T1000 (cell line): ENCODE measurements at places on chromosomes 11 and 22.
A peak's percentile ranks its signal among the peaks of the same experiment; 100 is the strongest.

DNA sequence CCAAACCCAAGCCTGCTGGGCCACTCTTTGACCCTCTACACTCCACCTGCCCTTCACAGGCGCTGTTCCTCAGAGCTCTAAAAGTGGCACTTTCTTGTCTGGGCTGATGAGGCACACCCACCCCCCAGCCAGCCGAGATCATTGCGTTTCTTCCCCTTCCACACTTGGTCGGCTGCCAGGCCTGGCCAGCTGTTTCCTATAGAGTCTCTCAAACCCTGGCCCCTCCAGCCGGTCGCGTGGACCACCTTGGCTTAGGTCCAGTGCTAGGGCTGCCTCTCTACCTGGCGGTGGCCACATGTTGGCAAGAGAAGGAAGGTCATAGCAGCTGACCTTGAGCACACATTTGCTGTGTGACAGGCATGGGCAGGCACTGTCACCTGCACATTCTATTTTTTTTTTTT is 60.6 kb downstream of the PPP6R2 start:
- no peak for DNase-seq

DNA sequence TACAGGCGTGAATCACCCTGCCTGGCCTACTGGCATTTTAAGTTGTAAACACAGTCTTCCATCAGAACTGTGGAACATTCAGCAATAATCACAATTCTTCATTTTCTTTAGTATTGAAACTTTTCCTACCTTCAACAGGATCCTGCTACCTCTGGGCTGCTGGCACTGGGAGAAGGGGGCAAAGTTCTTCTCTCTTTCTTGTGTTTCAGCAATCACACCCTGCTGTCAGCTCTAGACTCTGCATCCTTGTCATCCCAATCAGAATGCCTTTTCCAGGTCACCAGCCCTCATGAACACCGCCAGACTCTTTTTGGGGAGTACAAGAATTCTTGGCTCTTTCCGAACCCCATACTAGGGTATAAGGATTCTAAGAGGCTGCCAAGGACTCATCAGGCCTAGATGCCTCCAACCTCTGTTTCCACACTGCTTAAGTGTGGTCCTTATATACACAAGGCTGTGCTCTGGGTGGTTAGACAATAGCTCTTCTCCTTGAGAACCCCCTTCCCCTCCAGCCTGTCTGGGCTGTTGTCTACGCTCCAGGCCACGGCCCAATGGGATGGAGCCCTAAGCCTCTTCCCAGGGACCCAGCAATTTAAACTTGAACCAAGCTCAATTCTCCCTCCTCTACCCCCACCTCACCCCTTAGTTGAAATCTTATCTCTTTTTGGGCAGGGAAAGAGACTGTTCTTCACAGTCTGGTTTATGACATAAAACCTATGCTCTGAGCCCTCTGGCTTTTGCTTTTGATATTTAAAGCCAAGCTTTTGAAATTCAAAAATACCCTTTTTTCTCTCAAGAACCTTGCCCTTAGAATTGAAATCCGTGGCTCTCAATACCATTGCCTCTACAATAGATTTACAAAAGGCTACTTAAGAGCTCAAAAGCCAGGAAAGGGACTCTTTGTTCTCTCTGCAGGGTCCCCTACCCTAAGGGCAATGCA is 327.4 kb downstream of the BUD13 start:
- no peak for DNase-seq

DNA sequence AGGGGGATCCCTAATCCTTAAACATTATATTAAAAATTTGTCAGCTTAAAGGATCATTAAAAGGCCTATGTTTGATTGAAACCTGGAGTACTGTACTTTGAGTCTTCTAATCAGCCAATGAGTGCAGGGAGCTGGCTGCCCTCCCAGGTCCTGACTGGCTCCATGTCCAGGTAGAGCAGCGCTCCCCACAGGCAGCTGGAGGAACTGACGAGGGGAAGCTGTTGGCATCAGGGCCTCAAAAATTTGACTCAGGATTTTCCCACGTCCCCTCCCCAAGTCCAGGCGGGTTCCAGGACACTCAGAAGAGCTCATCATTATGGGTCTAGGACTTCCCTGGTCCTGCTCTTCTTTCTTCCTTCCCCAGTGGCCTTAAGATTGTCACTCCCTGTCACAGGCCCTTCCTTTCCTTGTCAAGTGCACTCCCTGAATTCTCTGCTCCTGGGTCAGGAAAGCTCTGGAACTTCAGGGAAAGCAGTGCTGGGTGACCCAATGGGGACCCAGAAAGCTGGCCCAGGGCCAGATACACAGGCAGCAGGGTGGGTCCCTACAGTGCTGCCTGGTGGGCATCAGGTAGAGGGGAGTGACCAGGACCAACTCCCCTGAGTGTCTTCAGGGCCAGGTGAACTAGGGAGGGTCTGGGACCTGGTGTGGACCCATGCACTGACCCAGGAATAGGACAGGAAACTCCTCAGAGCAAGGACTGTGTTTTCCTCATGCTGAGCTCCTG is 65.5 kb downstream of the GGTLC2 start:
- DNase-seq, result no peak

- no peak for DNase-seq
Measured at GRCh38 chr11:46240371-46240770, 37.1 kb upstream of the CREB3L1 start.

- no peak for DNase-seq
Measured at GRCh38 chr11:16800382-16800781, 61.9 kb downstream of the C11orf58 start.

- DNase-seq, result no peak
Measured at GRCh38 chr22:44387486-44387885, 74.7 kb upstream of the SHISAL1 start.

GRCh38 chr22:48711669-48712068 is 1116.0 kb downstream of the BRD1 start:
- DNase-seq, result no peak

- peak; percentile 1 for DNase-seq
Measured at GRCh38 chr11:33475993-33476392, 218.8 kb downstream of the HIPK3 start.

DNA sequence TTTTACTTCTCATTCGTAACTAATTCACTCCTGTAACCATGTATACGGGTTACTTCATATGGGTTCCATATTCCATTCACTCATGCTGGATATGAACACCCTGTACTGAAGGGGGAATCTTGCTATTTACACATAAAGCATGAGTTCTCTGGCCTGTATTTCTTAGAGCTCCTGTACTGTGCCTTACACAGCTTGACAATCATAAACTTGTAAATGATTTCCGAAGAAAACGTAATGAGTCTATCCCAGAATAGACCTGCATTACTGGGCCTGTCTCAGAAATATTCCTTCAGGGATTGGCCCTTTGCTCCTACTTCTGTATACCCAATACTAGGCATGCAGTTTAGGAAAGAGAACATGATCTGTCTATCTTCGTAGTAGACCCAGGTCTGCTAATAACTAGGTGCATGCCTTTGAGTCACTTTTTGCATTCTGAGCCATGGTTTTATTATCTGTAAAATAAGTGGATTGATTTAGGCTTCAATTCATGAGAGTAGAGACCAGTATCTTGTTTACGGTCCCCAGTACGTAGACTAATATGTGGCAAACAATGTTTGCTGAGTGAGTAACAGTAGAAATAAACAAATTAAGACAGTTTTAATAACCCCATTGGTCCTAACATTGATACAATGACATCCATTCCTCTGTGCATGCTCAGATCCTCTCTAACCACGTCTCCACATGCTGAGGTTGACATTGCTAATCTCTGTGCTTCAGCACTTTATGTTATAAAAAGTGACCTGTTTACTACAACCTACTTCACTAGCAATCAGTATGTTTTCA is 1.2 kb downstream of the CCDC34 start:
- no peak for DNase-seq

DNA sequence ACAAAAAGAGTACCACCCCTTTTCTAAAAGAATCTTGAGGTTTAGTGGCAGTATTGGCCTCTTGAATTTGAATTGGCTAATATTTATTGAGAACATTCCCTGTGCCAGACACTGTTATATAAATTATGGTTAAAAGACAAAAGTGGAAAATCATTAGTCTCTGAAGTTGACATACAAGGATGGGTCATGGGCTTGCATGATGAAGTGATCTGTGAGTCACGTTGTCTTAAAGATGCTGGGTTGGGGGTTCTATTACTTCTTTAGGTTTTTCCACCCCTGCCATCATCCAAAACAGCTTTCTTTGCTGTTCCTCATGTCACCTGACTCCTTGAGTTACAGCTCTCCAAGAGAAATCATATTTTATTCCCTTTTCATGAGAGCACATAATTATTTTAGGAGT is 85.0 kb downstream of the CD44 start:
- no peak for DNase-seq

DNA sequence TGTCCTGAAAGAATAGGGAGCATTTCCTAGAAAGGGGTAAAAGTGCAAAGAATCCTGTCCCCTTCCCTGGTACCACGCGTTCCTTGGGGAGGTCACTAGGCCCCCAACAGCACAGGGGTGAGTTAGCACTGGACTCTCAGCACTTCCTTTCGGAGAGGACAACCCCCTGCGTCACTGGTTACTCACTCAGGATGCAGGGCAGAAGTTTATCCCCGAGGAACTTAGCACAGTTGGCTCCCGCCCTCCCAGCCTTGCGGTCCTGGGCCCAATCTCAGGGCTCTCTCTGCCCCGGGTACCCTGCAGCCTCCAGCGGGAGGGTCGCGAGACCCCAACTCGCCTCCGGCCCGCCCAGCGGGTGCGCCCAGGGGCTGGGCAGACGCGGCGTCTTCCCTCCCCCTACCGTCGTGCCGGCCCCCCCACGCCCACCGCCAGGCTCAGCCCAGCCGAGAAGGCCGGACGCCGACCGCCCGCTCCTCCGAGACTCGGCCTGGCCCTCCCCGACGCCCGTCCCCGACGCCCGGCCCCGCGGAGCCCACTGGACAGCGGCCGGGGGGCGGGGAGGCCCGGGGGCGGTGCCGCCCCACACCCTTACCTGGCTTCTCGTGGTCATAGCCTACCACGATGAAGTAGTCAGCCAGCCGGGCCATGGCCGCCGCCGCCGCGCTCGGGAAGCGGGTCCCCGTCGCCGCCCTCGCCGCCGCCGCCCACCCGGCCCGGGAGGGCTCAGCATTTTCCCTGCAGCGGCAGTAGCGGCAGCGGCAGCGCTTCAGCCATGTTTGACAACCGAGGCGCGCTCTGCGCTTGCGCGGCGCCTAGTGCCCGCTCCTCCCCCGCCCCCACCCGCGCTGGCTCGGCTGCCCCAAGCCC is at the start of gene SBF2:
Gene SBF2, minus strand, starts transcription at position 797 of the 867 bp plus-strand sequence. Its CDS starts 150 bp downstream, at position 647.
- peak; percentile 65 for DNase-seq

GRCh38 chr11:72361321-72361720 is 73.0 kb downstream of the CLPB start:
- DNase-seq, result no peak

- no peak for DNase-seq
Measured at GRCh38 chr11:119372260-119373058, 9.0 kb downstream of the USP2 start.

- no peak for DNase-seq
Measured at GRCh38 chr11:124841201-124841600, 24.0 kb upstream of the ROBO3 start.

- no peak for DNase-seq
Measured at GRCh38 chr11:68135161-68135560, 14.0 kb upstream of the CHKA start.

- DNase-seq, result no peak
Measured at GRCh38 chr11:16876837-16877236, 137.4 kb downstream of the PLEKHA7 start.

- DNase-seq, result no peak
Measured at GRCh38 chr22:38864361-38865191, 7.4 kb downstream of the CBX6 start.

DNA sequence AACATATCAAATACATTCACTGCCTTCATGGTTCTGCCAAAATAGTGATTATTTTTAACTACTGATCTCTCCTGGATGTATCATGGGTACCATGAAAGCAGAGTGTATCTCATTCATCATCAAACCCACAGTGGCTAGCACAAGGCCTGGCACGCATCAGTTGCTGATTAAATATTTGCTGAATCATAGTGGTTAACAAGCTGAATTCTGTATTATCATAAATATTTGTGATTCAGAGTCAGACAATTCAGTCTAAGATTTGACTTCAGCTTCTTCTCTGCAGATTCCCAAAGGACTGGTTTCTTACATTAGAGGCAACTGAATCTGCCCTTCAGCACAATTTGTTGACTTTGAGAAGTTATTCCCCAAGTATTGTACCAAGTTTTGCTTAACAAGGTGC is 715.8 kb upstream of the LRRC4C start:
- DNase-seq, result peak; percentile 11

DNA sequence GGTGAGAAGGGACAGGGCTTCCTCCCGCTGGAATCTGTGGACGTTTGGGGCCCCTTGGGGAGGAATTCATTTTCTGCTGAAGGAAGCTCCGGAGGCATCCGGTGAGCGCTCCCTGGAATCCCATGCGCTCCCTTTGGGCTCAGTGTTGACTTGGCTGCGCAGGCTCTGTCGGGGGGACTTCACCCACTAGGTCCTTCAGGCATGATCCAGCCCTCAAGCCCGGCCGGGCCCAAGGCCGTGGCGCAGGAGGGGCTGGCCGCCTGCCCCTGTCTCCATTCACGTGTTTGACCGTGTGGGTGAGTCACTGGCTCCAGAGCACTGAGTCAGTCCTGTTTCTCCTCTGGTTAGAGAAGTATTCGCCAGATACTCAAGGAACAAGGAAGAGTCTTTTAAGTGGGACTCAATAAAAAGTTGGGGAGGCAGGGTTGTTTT is 1.4 kb downstream of the CTTN start:
- peak; percentile 91 for DNase-seq

GRCh38 chr11:40867991-40868632 is 591.3 kb downstream of the LRRC4C start:
- no peak for DNase-seq

DNA sequence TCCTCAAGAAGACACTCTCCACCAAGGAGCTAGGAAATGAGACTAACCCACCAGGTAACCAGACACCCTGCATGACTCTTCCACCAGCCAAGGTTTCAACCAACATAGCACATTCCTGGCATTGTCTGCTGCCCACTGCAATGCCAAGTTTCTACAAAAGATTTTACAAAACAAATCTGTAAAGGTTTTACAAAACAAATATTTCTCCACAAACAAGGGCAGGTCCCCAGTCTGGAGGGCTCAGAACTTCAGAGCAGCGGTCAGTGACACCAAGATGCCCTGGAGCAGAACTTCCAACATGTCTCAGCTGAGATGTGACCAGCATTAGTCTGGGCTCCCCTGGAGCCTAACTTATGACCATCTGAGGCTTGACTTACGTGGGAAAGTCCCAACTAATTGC is 14.0 kb downstream of the GALNT18 start:
- no peak for DNase-seq

DNA sequence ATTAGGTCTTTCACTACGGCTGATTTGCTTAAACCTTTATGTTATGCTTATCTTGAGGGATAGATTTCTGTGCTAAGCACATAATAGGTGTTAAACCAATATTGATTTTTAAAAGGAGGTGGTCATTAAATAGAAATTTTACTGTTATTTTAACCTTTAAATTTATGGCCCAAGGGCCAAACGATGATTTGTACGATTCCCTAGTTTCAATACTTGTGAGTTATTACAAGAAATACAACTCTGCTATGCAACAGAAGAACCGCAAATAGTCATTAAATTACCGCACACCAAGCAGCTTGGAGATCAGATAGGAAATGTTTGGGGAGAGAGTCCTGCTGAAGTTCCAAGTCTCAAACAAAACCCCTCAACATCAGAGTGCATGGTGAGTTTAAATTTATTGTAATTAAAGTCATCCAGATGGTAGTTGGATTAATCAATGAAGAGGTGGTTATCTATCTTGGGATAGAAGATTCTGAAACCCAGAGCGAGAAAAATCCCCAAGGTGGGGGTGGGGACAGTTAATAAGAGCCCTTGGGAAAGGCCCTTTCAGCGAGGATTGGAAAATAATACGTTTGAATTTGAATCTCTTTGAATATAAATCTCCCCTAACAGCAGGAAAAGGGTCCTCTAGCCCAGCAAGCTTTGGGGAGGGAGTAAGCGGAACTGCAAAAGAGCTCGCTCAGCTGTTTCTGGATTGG is 805 bp upstream of the QSER1 start:
- no peak for DNase-seq

GRCh38 chr11:66478729-66479393 is 1.4 kb upstream of the DPP3 start:
- DNase-seq, result no peak
